ENCODE measurements at places on chromosomes 7 and 10.

- no peak for DNase-seq
These were observed 109.5 kb downstream of the PARP12 start for GRCh38 chr7:139953229-139953628.

- DNase-seq = peak; percentile 35
These were observed 29.8 kb downstream of the C10orf67 start for GRCh38 chr10:23314835-23315239.

DNA sequence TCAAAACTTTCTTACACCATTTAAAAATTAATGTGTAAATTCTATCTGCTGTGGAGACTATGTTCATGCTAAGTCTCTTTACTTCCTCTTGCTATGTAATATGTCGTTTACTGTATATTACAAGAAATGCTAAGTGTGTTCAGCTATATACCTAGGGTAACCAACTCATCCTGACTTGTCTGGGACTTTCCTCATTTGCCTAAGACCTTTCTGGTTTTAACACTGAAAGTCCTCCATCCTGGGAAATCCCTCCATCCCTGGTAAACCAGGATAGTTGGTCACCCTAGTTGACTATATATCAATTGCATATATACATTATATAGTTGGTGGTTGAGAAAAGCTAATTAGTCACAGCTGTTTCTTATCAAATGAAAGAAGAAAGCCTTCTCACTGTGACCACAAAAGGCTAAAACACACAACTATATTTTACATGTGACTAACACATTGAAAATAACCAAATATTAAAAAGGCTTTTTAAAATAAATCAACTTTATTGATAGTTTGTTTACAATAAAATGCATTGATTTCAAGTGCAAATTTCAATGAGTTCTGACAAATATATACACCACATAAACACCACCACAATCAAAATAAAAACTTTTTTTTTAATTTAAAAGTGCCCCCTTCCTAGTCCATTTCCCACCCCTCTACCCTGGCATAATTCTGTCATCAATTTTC is 167.7 kb upstream of the INHBA start:
- DNase-seq = no peak

DNA sequence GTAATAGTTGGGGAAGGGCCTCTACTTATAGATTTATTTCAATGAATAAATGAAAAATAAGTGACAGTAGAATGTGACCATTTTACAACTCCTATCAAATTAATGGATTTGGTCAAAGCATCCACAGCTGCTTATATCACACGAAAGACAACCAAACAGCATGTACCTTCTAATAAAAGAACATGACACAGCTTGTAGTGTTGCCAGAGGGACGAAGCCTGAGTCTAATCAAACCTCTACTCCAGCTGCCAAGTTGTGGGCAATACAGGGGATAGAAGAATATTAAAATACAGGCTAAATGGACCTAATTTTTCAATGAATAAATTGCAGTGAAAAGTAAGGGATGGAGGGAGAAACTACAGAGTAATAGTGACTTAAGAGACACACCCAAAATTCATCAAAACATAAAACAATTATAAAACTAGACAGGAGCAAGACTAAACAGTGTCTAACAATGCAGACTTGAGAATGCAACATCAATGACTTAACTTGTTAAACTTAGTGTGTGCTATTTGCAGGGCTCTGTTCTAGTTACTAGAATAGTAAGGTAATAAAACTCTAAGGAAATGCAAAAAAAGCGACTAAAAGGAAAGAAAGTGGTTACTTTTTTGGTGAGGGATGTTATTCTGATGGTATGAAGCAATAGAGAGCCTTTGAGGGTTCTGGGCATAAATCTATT is 853.8 kb downstream of the GRM8 start:
- no peak for DNase-seq

DNA sequence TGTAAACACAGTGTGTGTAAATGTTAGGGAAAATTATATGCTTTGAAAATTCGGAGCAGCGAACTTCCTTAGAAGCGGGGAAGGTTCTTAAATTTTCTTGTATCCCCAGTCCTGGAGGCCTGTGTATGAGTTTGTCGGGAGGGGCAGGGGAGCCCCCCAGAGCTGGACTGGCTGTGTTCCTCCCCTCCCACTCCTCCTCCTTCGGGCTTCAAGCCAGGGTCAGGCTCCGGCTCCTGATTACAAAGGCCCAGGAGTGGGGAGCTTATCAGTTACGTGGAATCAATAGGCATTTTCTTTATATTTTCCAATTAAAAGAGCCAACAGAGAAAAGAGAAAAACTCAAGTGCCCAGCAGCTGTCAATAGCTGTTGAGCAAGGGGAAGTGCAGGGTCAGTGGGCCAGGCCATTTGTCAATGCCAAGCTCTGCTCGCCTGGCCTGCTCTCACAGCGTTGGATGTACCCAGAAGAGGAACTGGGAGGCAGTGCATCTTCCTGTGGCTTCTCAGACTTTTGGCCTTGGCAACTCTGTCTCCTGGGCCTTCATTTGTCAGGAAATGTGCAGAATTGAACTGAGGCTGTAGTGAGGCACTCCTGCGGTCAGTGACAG is 156.9 kb upstream of the PCBD1 start:
- DNase-seq = no peak

- no peak for DNase-seq
These were observed 134.3 kb downstream of the ZMYND11 start for GRCh38 chr10:269440-270074.

GRCh38 chr7:83414947-83415346 is 234.0 kb downstream of the SEMA3E start:
- DNase-seq = no peak

- no peak for DNase-seq
These were observed 82.5 kb upstream of the CREB5 start for GRCh38 chr7:28329661-28330363.

- no peak for DNase-seq
These were observed 111.7 kb upstream of the MBL2 start for GRCh38 chr10:52883996-52884871.

- DNase-seq = no peak
These were observed 77.9 kb downstream of the JCAD start for GRCh38 chr10:29981510-29981909.

DNA sequence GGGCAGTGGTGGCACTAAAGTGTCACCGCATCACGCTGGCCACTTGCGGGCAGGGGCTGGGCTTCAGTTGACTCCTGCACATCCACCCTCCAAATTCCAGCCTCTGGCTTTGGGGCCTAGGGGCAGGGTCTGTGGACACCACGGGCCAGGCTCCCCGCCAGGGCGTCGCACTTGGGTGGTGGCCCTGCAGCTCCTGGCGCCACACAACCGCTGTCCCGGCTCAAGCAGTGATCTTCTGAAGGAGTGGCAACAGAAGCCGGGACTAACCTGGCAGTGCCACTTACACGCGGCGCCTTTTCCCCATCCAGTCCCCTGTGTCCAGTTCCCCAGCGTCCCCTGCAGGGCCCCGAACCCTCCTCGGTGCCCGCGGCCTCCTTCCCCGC is 134.3 kb upstream of the ZNF92 start:
- no peak for DNase-seq

GRCh38 chr7:111734954-111735660 is 172.8 kb upstream of the IMMP2L start:
- DNase-seq = no peak

- DNase-seq = no peak
These were observed 41.0 kb downstream of the CADPS2 start for GRCh38 chr7:122845286-122845685.

GRCh38 chr7:112573302-112574039 is 92.7 kb downstream of the LSMEM1 start:
- DNase-seq = no peak

GRCh38 chr10:61160253-61160652 is 216.3 kb upstream of the RHOBTB1 start:
- DNase-seq = no peak

DNA sequence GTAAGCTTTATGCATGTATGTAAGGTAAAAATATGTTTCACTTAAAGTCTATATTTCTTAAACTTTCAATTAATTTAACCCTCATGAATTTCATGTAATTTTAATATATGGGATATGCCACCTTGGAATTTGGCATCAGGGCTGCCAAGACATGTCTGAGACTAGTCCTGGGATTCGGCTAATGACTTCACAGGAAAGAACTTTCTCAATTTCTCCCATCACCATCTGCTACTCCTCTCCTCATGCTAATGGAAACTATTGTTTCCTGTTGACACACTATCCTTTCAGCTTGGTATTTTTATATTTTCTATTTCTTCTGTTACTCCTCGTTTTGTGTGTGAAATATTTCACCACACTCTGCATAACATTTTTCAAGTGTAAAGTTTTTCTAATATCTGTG is 205.9 kb downstream of the ARL4A start:
- DNase-seq = no peak

DNA sequence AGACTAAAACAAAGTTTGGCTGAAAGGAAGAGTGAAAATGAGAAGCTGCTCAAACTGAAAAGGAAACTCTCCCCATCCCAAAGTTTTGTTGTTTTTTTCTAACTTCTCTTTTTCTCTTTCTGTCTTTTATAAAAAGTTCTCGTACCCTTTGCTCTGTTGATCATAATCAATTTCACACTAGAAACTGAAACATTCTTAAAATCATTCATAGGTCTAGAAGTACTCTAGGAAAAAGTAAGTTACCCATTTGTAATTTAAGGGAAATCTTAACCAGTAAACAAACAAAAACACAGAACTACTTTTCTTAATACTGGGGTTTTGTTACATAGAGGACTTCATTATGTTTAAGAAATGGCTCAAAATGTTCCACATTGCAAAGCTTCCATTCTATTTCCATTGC is 339.8 kb downstream of the SEMA3D start:
- DNase-seq = no peak

DNA sequence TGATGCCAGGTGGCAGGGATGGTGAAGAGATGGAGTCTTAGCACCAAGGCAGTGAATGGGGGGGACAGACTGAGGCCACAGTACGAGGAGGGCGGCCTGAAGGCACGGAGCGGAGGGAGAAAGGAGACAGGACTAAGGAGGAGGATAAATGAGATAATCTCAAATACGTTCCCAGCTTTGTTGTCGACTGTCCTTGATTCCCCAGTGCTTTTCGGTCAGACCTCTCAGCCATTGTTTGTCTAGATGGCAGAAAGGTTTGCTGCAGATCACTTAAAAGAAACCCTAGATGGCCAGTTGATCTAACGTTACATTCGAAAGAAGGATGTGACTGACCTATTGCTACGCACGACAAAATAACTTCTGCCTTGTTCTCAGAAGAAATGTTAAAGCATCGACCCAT is 479.0 kb downstream of the GATA3 start:
- DNase-seq = no peak

- DNase-seq = no peak
These were observed 64.7 kb upstream of the CTTNBP2 start for GRCh38 chr7:117937753-117938483.

GRCh38 chr7:55887821-55888247 is 578 bp downstream of the ZNF713 start:
- DNase-seq = no peak

GRCh38 chr10:80172896-80173295 is 32.4 kb downstream of the ANXA11 start:
- no peak for DNase-seq

GRCh38 chr7:65307651-65308299 is 65.9 kb upstream of the ZNF92 start:
- DNase-seq = peak; percentile 43

DNA sequence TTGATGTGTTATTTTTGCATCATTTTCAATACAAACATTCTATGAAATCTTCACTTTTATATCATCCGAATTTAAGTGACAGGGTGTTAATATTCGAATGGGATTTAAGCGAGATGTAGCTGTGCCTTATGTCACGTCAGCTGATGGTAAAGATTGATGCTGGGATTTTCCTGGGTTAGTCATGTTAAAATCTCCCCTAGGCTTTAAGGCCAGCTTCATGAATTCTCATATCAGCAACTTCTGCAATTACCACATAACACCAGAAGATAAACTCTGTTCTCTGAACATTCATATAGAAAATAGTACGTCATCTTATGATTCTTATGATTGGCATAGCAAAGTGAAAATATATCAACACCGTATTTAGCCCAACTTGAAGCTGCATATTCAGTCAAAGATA is 669.2 kb downstream of the PCDH15 start:
- DNase-seq = no peak

DNA sequence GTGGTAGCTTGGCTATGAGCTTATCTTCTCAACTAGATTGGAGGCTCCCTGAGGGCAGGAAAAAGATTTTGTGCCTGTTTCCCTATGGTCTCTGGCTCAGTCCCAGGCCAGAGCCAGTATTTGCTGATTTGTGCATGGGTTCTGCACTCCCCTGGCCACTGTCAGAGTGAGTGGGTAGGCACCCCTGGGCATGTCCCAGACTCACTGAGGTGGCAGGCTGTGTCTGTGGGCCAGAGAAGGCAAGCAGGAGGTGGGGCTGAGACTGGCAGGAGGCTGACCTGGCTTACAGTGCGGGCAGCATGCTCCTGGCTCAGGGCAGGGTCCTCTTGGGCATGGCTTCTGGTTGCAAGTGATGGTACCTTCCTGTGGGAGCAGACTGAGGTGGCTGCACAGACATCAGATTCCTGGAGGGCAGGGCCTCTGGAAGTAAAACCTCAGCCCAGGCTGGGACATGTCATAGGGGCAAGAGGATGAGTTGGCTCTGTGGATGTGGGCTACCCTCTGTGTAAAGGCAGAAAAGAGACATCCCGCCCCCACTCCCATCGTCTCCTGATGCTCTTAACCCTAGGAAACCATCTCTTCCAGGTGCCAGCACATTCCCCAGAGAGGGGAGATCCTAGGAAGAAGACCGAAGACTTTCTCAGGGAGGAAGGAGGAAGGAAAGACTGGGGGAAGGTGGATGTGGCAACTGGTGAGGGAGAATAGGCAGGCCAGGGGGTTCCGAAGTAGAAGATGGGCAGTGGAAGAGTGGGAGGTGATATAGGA is 4.3 kb downstream of the KCP start:
- no peak for DNase-seq

DNA sequence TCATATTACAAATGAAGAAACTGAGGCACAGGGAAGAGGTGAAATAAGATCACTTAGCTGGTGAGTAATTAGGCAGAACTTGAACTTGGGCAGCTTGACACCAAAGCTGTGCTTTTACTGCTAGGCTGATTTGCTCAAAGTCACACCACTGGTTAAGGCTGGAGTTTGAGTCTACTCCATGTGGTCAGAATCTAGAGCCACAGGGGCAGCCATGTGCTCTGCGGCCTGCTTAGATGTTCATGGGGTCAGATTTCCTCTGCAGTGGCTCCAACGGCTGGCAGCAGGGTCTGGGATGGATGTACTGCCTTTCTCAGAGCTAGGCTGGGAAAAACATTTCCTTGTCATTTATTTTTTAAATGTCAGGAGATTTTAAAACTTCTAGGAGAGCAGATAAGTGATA is 417.5 kb downstream of the KCNMA1 start:
- no peak for DNase-seq

GRCh38 chr10:124647421-124648130 is 96.6 kb downstream of the FAM53B start:
- peak; percentile 57 for DNase-seq

DNA sequence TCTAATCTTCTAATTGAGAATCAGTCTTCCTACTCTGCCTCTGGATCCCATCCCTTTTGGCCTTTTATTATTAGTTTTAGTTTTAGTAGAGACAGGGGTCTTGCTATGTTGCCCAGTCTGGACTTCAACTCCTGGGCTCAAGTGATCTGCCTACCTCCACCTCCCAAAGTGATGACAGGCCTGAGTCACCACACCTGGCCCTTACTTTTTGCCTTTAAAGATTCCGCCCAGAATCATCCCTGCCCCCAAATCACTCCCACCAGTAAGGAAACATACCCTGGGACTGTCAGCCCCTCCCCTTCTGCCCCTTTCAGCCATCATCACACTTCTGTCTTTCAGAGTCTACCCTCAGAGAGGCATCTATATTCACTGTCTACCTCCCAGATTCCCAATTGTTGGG is 18.7 kb downstream of the KPNA7 start:
- no peak for DNase-seq

- DNase-seq = no peak
These were observed 204.8 kb downstream of the BMPER start for GRCh38 chr7:34109936-34110780.

All from activated CD8-positive, alpha-beta memory T cell treated with anti-CD3 and anti-CD28 coated beads, Interleukin-2, amount 50 U/mL, for 4 hours (primary cell).